ENCODE measurements at places on chromosomes 16 and 17. TPM values are rescaled to one million over a fixed set of nuclear protein-coding genes. Genes with fewer than 3 reads are reported as not detected.

UTS2R gene
- total RNA-seq = 0.63 TPM

CHAD gene
- total RNA-seq = 0.17 TPM

TMC6 gene
- 73.1 TPM for total RNA-seq

KRTAP16-1 gene
- not detected for total RNA-seq

GRCh38 chr16:16004314-16004749 is 54.9 kb downstream of the ABCC1 start:
- no peaks in the 10 kb centered on the region for H3K36me3 ChIP-seq
- no peak for DNase-seq
- no peaks in the 10 kb centered on the region for H3K27me3 ChIP-seq
- no peaks in the 10 kb centered on the region for H3K4me1 ChIP-seq
- no peak overlapping the region for H3K4me3 ChIP-seq

- no peak for DNase-seq
- H3K27me3 ChIP-seq = no peaks in the 10 kb centered on the region
- no peak overlapping the region for H3K27ac ChIP-seq
- H3K36me3 ChIP-seq = peaks cover 84% of the 10 kb centered on the region
- no peak overlapping the region for H3K4me3 ChIP-seq
These were observed 17.1 kb downstream of the LIG3 start for GRCh38 chr17:34997355-34997862.

DCTN5 gene
- total RNA-seq = 74.0 TPM

MT1A gene
- total RNA-seq = not detected

- no peaks in the 10 kb centered on the region for H3K27me3 ChIP-seq
These were observed 109.8 kb downstream of the GOSR1 start for GRCh38 chr17:30586818-30587595.

GRCh38 chr16:67163164-67163998 is 1.2 kb upstream of the HSF4 start:
- H3K27ac ChIP-seq = no peak overlapping the region
- no peaks in the 10 kb centered on the region for H3K36me3 ChIP-seq
- H3K4me3 ChIP-seq = peak overlapping the region; percentile 17
- peak; percentile 73 for DNase-seq

GRCh38 chr16:29756654-29757053 is 10.9 kb upstream of the C16orf54 start:
- DNase-seq = no peak
- H3K4me1 ChIP-seq = no peaks in the 10 kb centered on the region
- H3K36me3 ChIP-seq = no peaks in the 10 kb centered on the region

GRCh38 chr16:4846503-4846900 is 586 bp downstream of the GLYR1 start:
- no peak for DNase-seq
- H3K4me3 ChIP-seq = peak overlapping the region; percentile 88
- peaks cover 20% of the 10 kb centered on the region for H3K36me3 ChIP-seq

GRCh38 chr16:54931120-54932014 is 702 bp downstream of the IRX5 start:
- DNase-seq = no peak
- H3K27ac ChIP-seq = no peak overlapping the region
- H3K4me3 ChIP-seq = peak overlapping the region; percentile 79

GRCh38 chr16:595942-596735 is 6.3 kb downstream of the RAB40C start:
- no peaks in the 10 kb centered on the region for H3K4me1 ChIP-seq
- H3K27me3 ChIP-seq = peaks cover 2% of the 10 kb centered on the region
- no peak overlapping the region for H3K27ac ChIP-seq
- H3K4me3 ChIP-seq = no peak overlapping the region
- peaks cover 2% of the 10 kb centered on the region for H3K36me3 ChIP-seq
- no peak for DNase-seq

GRCh38 chr17:15309236-15309635 is 32.2 kb downstream of the TEKT3 start:
- DNase-seq = no peak
- H3K4me1 ChIP-seq = no peaks in the 10 kb centered on the region
- H3K4me3 ChIP-seq = no peak overlapping the region
- H3K27ac ChIP-seq = no peak overlapping the region
- no peaks in the 10 kb centered on the region for H3K27me3 ChIP-seq

GRCh38 chr16:23286131-23286532 is 16.0 kb upstream of the SCNN1B start:
- no peaks in the 10 kb centered on the region for H3K4me1 ChIP-seq
- H3K27ac ChIP-seq = no peak overlapping the region
- no peak overlapping the region for H3K4me3 ChIP-seq
- DNase-seq = no peak

ZNF646 gene
- 25.0 TPM for total RNA-seq

GRCh38 chr17:40479754-40480480 is 21.5 kb downstream of the TNS4 start:
- H3K27me3 ChIP-seq = no peaks in the 10 kb centered on the region
- no peak overlapping the region for H3K27ac ChIP-seq
- no peak for DNase-seq
- no peaks in the 10 kb centered on the region for H3K36me3 ChIP-seq

DNA sequence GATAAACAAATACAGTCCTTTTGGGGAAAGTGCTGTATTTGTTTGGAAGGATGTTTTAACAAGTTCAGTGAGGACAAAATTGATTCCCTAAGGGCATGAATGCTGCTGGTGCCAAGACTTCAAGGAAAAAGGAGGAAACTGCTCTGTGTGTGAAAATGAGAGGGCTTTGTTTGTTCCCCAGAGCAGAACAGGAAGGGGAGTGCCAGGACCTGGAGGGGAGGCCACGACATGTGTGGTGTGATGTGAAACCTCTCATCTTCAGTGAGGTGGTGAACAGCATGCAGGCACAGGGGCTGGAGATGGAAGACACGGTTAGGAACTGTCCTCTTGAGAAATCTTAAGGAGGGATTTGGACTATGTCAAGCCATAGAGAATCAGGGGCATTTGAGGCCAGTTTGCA is 46.6 kb upstream of the GRIN2A start:
- H3K27ac ChIP-seq = no peak overlapping the region
- no peak for DNase-seq
- H3K4me3 ChIP-seq = no peak overlapping the region
- no peaks in the 10 kb centered on the region for H3K4me1 ChIP-seq
- H3K36me3 ChIP-seq = no peaks in the 10 kb centered on the region
- no peaks in the 10 kb centered on the region for H3K27me3 ChIP-seq

RUNDC3A gene
- total RNA-seq = 6.1 TPM

- H3K27me3 ChIP-seq = no peaks in the 10 kb centered on the region
- DNase-seq = no peak
- no peak overlapping the region for H3K4me3 ChIP-seq
- no peaks in the 10 kb centered on the region for H3K4me1 ChIP-seq
These were observed 880.5 kb upstream of the GOT2 start for GRCh38 chr16:59614466-59615240.

ABCC11 gene
- total RNA-seq = not detected

DNA sequence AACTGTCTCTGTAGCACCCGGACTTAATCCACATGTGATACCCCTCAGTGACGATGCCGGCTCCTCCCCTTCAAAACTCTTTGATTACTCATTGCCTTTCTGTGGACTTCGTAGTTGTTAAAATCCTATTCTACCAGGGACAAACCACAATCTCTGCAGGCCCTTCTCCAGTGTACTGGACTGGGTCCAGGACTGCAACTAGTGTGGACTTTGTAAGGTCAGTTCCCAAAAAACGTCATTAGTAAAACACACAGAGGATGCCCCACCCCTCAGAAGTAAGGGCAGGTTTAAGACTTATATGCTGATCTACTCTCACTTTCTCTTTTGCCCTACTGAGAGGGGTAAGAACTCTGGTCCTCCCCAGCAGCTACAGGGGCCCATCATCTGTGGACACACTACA is 10.5 kb upstream of the NUDT7 start:
- DNase-seq = no peak
- no peaks in the 10 kb centered on the region for H3K36me3 ChIP-seq
- no peaks in the 10 kb centered on the region for H3K27me3 ChIP-seq
- H3K4me3 ChIP-seq = no peak overlapping the region
- no peak overlapping the region for H3K27ac ChIP-seq

- no peak for DNase-seq
- no peaks in the 10 kb centered on the region for H3K36me3 ChIP-seq
- H3K27ac ChIP-seq = no peak overlapping the region
- no peaks in the 10 kb centered on the region for H3K27me3 ChIP-seq
- peaks cover 9% of the 10 kb centered on the region for H3K4me1 ChIP-seq
- no peak overlapping the region for H3K4me3 ChIP-seq
These were observed 492.2 kb downstream of the WWOX start for GRCh38 chr16:78591682-78592103.

GRCh38 chr17:45364531-45365390 is 47.9 kb upstream of the MAP3K14 start:
- H3K27ac ChIP-seq = peak overlapping the region; percentile 84
- no peaks in the 10 kb centered on the region for H3K36me3 ChIP-seq
- H3K4me1 ChIP-seq = peaks cover 18% of the 10 kb centered on the region
- no peaks in the 10 kb centered on the region for H3K27me3 ChIP-seq

CACNA1G gene
- 4.9 TPM for total RNA-seq

DNA sequence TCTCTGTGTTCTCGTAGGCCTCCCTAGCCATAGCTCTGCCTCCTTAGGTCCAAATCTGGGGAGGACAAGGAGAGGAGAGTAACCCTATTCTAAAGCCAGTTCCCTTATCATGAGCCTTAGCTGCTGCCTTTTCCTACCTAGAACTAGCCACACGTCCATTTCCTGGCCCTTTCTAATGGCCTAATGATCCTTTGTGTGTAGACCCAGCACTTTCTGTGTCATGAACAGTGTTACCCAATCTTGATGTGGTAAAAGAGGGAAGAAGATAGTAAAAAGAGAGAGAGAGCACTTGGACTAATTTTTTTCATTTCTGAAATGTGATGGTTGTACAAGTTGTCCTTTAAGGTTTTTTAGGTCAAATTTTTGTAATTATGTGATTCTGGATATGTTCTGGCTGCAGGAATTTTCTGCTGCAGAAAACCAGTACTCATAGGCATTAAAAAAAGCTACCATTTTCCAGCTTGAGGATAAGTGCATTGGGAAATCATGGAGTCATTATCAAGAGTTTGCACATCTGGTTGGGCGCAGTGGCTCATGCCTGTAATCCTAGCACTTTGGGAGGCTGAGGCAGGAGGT is 18.2 kb downstream of the CASC3 start:
- H3K27me3 ChIP-seq = no peaks in the 10 kb centered on the region
- H3K36me3 ChIP-seq = peaks cover 27% of the 10 kb centered on the region
- DNase-seq = no peak

KRTAP2-1 gene
- total RNA-seq = not detected

ARRB2 gene
- 95.6 TPM for total RNA-seq

GRCh38 chr16:255183-255582 is 20.6 kb downstream of the RGS11 start:
- H3K27me3 ChIP-seq = no peaks in the 10 kb centered on the region
- H3K27ac ChIP-seq = no peak overlapping the region
- peaks cover 4% of the 10 kb centered on the region for H3K36me3 ChIP-seq
- H3K4me1 ChIP-seq = no peaks in the 10 kb centered on the region

Measured in H1 (cell line).